SIG-M5 (cell line): ENCODE measurements at places on chromosomes 4 and X.

GRCh38 chrX:37350034-37350365, 836 bp downstream of the PRRG1 start:
- no peak for DNase-seq

DNA sequence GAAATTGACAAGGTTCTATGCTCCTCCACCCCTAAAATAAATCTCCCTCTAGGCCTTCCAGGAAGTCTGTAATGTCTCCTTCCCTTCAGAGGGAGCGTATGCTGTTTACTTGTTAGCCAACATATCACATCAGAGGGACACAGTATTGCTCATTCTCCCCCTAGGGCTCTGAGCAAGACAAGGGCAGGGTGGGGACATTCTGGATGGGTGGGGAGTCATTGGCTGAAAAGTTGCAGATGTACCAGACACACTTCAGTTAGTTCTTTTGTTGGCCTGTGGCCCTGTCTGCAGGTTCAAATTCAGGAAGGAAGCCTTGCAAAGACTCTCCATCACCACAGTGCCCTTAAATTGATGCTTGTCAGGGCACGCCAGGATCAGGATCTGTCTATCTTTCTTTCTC, 106.3 kb upstream of the TEX13D start:
- DNase-seq, result no peak

DNA sequence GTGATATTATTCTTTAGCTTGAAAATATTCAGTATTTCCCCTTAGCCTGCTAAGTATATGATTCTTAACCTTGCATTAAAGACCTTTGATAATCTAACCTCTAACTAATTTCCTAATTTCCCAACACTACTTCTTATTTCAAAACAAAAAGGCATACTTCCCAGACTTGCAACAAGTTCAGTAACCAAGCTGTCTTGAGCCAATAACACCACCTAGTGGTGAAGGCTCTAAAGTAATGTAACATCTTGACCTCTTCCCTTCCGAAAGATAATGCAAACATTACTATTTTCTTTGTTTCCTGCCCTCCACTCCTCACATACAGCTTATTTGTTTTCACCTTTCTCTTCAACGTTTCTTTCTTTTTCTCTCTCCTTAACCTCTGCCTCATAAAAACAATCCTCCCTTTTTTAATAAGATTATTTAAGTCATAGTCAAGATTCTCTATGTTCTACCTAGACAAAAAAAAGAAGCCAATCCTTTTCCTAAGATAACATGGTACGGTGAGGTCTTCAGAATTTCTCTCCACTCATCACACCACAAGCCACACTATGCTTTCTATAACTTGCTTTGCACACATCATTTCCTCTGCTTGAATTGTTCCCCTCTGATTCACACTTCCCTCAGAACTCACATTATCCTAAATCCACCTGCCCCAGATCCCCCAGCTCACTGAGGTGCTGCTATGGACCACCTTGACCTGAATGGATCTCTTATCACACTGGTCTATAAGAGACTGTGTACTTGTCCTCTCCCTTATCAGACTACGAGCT, 3.5 kb downstream of the FAT1 start:
- DNase-seq, result no peak

- DNase-seq, result no peak
These were observed 110.6 kb downstream of the SORCS2 start for GRCh38 chr4:7302781-7303404.

DNA sequence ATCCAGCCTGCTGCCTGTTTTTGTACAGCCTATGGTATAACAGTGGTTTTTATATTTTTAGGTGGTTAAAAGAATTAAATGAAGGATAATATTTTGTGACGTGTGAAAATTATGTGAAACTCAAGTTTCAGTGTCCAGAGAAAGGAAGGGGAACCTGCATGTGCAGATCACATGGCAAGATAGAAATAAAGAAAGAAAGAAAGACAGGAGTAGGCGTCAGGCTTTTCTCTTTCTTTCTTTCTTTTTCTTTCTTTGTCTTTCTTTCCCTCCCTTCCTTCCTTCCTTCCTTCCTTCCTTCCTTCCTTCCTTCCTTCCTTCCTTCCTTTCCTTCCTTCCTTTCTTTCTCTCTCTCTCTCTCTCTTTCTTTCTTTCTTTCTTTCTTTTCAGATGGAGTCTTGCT, 42.0 kb upstream of the HUWE1 start:
- DNase-seq, result no peak

- no peak for DNase-seq
These were observed 163.1 kb downstream of the SMARCA1 start for GRCh38 chrX:129360175-129360574.

GRCh38 chrX:78024349-78025059, 55.1 kb upstream of the PGAM4 start:
- DNase-seq, result no peak

DNA sequence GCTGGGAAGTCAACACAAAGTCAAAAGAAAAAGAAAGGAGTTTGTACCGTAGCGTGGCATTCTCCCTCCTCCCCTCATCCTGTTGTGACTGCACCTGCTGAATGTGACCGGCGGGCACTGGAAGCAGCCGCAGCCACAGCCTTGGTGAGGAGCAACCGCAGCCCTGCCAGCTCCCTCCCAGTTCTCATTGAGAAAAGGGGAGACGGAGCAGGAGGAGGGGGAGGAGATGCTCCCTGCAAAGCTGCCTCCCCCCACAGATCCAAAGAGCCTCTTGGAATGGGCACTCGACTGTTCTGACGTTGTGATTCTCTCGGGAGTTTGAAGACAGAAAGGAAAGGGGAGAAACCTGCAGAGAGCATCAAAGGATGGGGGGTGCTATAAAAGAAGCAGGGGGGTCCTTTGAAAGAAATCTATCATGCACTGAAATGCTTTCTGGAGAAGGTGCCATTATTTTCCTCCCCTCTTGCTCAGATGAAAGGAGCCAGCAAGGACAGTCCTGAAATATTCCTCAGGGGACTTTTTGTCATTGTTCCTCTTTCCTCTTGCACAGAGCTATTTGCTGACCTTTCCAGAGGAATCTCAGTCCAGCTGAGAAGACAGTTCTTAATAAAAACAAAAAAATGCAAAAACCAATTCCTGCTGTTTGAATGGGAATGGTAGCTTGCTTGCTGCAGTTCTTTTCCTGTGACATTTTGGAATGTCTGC, 429.7 kb downstream of the MAPK10 start:
- no peak for DNase-seq

DNA sequence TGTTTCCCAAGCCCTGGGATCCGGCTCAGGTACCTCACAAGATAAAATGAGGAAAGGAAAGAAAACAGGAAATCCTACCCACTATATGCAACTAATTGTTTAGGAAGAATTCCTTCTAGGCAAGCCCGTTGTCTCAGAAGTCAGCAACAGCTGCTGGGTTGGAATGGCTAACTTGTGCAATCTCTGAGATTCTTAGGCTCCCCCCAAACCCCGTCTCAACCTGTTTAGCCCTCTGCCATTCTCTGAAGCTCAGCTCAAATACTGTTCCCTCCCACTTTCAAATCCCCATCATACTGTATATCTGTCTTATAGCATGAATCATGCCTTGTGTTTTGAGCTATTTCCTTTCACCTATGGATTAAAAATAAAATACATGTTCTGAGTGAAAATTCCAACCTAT, 28.9 kb downstream of the STARD8 start:
- DNase-seq, result no peak

DNA sequence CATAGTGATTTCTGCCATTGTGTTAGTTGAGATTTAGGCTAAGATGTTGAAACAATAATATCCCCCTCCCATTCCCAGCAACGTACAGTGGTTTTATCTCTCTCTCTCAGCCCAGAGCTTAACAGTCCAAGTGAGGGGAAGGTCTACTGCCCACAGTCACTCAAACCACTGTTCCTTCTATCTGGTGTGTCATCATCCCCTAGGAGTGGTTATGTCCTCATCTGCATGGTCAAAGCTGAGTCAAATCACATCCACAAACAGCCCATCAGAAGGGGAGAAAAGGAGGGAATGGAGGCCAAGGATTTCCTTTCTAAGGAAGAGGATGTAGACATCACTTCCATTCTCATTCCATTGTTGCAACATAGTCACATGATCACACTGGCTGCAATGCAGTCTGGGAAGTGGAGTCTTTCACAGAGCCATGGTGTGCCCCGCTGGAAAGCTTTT, 42.8 kb upstream of the CHRNA9 start:
- no peak for DNase-seq

DNA sequence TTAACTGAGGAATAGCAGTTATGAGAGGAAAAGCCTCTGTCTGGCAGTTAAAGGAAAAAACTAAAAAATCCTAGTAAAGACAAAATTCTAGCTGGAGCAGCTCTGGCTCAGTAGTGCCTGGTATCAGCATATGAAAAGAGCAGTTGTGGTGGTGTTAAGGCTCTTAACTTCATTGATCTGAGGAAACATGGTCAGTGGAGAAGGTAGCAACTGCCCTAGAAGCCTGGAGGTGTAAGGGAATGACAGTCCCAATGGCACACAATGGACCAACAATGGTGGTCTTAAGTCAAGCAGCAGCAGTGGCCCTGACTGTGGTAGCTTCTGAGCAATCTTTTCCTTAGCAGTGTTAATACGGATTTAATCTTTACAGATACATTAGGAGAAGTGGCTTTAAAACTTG, 189.6 kb upstream of the POF1B start:
- no peak for DNase-seq

GRCh38 chrX:71095981-71096759, 519 bp downstream of the FOXO4 start:
- DNase-seq, result no peak

GRCh38 chrX:150933945-150934350, 35.5 kb upstream of the CD99L2 start:
- DNase-seq, result no peak

- no peak for DNase-seq
These were observed 28.7 kb upstream of the BMP2K start for GRCh38 chr4:78747475-78747922.

- DNase-seq, result no peak
These were observed 110.8 kb upstream of the DGKK start for GRCh38 chrX:50581405-50581804.

- DNase-seq, result no peak
These were observed 877.8 kb downstream of the FAM133A start for GRCh38 chrX:94551831-94552230.

DNA sequence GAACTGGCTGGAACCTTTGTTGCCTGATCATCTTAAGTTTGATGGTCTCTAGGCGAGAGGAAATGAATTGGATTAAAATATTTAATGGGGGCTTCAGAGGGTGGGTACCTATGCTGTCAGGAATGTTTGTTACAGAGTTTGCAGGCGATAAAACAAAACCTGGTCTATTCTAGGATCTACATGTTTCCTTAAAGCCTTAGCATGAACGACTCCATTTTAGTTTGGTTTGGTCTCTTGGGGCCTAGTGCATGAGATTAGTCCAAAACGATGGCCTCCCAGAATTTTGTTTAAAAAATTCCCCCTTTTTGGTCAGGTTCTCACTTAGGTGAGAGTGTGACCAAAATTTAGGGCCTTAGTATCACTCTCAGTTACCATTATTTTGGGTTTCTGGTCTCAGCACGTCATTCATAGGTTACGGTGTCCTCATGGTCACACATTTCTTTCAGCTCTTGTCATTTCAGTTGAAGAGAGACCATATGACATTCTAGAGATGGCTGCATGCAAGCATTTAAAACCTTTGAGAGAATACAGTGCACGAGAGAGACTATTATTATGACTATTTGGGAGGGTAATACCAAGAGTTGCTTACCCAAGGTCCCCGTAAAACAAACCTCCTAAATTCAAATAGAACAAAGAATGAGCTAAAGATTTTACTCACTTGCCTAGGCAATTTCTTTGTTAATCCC, 13.8 kb downstream of the MOB1B start:
- no peak for DNase-seq

GRCh38 chr4:108635070-108635655, 14.8 kb downstream of the RPL34 start:
- DNase-seq, result no peak
